ENCODE measurements at places on chromosomes 16 and 17.

GRCh38 chr17:21214777-21215541, 998 bp upstream of the TMEM11 start:
- no peak for DNase-seq

DNA sequence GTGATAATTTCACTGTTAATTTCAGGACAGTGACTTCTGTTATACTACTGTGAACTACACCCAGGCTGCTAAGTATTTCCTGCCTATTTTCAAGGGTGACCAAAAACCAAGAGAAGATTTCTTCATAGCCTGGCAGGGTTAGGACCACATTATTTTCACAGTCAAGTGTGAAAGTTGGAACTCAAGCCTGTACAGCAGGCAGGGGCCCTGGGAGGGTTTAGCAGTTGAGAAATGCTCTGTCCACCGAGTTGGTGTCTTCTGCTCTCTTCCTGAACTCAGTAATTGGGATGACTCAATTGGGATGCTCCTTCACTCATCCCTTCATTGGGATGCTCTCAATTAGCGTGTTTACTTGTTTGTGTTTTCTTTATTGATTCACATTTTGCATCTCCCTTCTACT, 347.3 kb upstream of the CDH11 start:
- no peak for DNase-seq

- DNase-seq = no peak
These were observed 13.7 kb downstream of the BRIP1 start for GRCh38 chr17:61849674-61850073.

DNA sequence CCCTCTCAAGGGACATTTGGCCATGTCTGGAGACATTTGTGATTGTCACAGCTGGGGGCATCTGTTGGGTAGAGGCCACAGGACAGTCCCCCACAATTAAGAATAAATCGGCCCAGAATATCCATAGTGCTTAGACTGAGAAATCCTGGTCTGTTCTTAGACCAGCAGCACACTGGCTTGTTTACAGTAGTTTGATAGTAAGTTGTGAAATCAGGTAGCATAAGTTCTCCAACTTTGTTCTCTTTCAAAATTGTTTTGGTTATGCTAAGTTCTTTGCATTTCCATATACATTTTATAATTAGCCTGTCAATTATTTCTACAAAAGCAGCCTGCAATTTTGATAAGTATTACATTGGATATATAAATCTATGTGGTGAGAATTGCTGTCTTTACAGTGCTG, 6.8 kb downstream of the MGRN1 start:
- no peak for DNase-seq

DNA sequence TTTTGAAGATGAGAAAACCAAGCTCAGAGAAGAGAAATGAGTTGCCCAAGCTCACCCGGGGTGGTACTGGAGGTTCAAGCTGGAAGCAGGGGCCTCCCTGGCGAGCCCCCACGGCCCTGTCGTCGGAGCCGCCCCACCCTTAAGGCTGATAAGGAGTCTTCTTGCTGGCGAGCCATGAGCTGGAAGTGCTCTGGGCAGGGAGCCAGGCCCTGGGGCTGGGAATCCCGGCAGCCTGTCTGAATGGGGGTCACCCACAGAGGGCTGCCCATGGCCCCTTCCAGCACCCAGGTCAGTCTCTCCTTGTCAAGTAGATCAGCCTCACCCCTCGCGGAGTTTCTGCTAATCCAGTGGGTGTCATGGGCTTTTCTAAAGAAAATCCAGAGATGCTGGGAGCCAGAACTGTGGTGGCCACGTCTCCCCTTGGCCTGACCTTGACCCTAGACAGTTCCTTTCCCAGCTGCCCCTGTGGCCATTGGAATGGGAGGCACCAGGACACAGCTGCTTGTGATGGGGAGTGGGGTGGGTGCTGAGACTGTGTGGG, 1.2 kb upstream of the P2RX1 start:
- DNase-seq = no peak

GRCh38 chr16:66135421-66135831, 231.1 kb upstream of the CDH5 start:
- DNase-seq = no peak

DNA sequence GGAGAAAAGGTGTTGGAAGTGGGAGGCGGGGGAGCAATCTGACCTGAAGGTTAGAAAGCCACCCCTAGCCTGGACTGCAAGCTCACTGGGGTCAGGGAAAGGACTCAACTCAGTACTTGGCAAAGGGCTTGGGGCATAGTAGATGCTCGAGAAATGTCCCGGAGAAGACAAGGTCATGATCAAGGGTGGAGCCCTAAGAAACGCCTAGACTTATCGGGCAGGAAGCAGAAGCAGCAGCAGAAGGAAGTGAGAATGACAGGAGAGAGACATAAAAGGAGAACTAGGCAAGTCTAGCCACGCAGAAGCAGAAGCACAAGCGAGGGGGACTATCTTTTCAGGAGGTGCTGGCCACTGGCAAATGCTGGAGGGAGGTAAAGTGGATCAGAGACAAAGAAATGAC, 10.2 kb downstream of the COTL1 start:
- DNase-seq = no peak

- DNase-seq = no peak
These were observed 43.4 kb downstream of the KSR1 start for GRCh38 chr17:27499451-27500265.

DNA sequence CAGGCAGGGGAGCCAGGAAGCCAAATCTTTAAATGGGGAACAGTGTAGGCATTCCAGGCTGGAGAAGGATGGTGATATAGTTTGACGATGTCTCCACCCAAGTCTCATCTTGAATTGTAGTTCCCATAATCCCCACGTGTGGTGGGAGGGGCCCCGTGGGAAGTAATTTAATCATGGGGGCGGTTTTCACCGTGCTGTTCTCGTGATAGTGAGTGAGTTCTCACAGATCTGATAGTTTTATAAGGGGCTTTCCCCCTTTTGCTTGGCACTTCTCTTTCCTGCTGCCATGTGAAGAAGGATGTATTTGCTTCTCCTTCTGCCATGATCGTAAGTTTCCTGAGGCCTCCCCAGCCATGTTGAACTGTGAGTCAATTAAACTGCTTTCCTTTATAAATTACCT, 28.8 kb downstream of the GINS3 start:
- DNase-seq = no peak

GRCh38 chr17:8159032-8159400, 3.7 kb downstream of the VAMP2 start:
- no peak for DNase-seq

DNA sequence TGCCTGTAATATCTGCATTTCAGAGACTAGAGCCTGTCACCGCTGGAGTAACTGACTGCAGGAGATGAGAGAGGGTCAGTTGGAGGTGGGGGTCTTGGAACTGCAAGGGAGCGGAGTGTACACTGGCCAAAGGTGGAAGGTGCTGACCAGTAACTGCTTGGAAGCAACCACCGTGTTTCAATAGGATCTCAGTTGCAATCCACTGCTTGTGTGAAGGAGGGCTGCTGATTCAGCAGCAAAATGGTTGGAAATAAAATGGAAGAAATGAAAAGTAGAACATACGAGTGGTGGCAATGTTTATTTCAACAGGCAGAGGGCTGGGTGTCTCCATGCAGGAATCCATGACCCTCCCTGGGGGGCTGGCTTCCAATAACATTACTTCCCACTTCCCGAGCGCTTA, 2.1 kb upstream of the JPH3 start:
- DNase-seq = no peak

DNA sequence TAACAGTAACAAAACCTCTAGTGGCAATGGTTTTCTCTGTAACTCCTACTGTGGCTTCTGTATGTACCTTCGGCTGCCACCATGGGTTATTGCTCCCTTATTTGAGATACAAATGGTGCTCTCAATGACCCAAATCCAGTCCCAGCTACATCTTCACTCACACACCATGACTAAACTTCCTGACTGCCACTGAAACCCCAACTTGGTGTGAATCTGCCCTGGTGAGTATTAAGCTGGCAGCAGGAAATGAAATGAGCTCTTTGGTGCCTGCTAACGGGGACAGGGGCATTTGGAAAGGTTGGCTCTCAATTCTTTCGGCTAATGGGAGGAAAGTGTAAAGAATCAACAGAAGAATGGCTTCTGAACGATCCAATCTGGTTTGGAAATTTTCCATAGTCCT, 7.5 kb upstream of the SLC35B1 start:
- no peak for DNase-seq

DNA sequence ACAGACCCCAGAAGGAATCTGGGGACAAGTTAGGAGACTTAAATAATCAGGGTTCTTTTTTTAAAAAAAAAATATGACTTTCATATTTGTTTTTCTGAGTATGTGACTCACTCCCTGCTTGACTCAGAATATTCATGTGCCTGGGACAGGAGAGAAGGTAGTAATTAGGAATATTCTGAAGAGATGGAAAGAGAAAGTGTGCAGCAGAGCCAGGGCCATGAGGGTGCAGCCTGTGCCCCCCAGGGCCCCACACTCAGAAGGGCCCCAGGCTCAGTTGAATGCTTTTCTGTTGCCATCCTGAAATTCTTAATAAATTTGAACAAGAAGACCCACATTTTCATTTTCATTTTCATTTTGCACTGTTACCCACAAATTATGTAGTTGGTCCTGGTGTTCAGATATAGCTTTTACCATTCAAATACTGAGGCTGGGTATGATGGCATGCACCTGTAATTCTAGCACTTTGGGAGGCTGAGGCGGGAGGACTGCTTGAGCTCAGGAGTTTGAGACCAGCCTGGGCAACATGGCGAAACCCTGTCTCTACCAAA, 11.5 kb upstream of the LONP2 start:
- no peak for DNase-seq

GRCh38 chr17:8087952-8088230, 375 bp upstream of the ALOX12B start:
- DNase-seq = no peak

- DNase-seq = no peak
These were observed 19.1 kb upstream of the WFIKKN2 start for GRCh38 chr17:50816271-50816670.

DNA sequence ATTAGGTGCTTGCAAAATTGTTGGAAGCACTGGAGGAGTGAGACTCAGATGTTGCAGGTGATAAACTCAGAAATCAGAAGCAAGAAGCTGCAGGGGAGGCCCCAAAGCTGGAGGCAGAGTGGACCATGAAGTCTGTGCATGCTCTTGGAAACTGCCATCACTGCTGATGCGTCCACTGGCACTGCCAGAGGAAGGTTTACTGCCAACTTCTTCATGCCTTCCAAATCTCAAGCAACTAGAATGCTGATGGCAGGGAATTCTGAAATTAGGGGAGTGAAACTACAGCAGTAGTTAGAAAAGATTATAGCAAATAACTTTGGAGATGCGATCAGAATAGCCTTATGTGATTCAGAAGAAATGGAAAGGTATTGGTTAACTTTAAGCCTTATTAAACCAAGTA, 277.1 kb upstream of the SDK2 start:
- DNase-seq = no peak

Measured in LoVo (cell line).